ENCODE measurements at places on chromosomes 1 and 21.

DNA sequence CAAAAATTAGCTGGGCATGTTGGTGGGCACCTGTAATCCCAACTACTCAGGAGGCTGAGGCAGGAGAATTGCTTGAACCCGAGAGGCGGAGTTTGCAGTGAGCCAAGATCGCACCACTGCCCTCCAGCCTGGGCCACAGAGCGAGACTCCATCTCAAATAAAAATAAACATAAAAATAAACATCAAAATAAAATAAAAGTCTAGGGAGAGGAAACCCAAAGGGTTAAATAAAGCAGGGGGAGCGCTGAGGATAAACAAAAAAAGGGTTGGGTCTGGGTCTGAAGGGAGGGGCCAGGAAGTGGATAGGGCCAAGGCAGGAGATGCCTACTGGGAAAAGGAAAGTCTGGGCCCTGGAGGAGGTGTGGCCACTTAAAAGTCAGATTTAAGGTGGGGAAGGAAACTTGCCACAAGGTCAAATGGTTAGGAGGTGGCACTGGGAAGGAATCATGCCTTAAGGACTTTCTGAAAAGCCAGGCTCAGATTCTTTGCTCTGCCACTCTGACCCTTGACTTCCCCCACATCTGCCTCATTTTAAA lies 150.0 kb downstream of the ADSS2 start:
- no peak for DNase-seq

- no peak for DNase-seq
Observed at GRCh38 chr1:96465441-96465840, 256.1 kb upstream of the PTBP2 start.

DNA sequence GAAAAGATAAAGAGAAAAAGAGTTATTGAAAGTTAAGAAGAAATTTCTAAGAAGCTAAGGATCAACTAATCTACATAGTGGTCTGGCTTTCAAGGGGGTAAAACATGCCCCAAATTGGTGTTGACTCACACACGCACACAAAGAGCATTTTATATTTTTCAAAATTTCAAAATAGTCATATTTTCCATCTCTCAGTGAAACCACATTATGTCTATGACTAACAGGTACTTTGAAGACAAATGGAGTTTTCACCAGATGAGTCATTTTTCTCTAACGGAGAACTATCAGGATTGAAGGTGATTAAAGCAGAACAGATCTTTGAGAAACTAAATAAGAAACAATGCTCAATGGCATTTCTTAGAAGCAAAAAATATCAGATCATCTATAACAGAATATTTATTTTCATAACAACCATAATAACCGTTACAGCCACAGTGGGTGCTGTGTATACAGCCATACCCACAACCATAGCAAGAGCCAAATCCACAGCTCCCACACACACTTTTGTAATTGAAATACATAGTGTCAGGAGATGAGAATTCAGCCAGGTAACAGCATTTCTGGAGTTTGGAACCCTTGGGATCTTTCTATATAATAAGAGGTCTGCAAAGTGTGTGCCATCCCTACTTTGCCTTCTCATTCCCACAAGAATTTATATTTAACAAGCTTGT lies at the start of gene KRTAP21-3:
TSS of gene KRTAP21-3 (minus strand) at position 539 of the 671 bp plus-strand sequence. CDS start at position 521, 18 bp downstream.
- no peak for DNase-seq

GRCh38 chr1:219666242-219666641 lies 53.3 kb upstream of the ZC3H11B start:
- DNase-seq: no peak

DNA sequence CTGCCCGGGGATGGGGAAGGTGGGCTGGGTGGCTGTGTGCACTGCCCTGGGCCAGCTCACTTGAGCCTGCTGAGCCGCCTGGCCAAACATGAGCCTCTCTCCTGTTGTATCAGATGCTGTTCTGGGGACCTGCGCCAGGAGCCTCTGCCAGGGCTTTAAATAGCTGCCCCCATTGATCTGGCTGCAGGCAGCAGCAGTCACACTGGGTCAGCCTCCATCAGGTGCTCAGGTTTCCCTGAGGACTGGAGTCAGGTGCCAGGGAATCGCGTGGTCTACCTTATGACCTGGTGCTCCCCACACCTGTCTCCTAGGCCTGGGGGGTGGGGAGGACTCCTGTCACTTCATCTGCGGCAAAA lies 700 bp upstream of the CCDC28B start:
- DNase-seq: no peak
